H9 (cell line): ENCODE measurements at places on chromosomes 7 and 10.

DNA sequence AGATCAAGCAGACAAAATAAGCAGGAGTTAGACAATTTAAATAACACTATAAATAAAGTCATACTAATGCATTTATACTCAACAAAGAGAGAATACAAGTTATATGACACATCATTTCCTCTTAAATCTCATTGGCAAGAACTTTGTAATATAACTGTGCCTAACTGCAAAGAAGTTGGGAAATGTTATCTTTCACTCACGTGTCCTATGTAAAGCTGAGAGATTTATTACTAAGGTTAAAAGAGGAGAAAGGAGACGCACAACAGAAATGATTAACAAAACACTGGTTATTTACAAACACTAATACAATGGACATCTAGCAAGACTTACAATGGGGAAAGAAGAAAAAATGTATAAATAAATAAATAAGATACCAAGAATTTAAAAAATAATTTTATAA is 12.7 kb upstream of the TMEM273 start:
- DNase-seq, result no peak

DNA sequence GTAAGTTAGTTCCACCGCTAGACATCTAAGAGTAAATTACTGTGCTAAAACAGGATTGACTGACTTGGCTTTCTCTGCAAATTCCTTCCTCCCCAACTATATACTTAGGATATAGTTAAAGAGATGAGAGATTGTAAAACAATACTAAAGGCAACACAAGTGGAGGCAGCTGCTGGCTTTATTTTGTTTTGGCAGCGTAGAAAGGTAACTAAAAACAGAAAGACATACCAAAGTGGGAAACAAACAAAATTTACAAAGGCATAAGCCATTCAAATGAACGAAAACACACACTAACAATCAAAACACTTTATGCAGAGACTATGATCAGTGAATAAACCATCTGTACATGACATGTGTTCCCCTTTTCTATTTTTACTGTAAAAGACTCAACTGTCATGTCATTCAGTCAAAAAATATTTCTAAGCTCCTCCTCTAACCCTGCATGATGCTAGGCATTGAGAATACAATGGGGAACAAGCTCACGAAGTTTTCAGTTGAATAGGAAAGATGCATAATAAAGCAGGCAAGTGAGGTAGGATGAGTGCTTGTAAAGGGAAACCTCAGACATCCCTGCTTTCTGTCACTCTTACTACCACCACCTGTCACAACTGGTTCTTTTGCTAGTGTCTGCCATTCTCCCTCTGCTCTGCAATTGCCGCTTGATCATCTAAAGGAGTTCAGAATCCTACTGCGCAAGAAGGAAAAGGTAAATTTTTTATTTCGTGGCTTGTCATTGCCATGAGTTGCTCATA is 64.2 kb upstream of the COL1A2 start:
- DNase-seq, result no peak

GRCh38 chr10:16867990-16868389 is 50.8 kb upstream of the RSU1 start:
- no peak for DNase-seq

- DNase-seq, result no peak
Observed at GRCh38 chr10:12687996-12688395, 313.5 kb downstream of the CCDC3 start.

DNA sequence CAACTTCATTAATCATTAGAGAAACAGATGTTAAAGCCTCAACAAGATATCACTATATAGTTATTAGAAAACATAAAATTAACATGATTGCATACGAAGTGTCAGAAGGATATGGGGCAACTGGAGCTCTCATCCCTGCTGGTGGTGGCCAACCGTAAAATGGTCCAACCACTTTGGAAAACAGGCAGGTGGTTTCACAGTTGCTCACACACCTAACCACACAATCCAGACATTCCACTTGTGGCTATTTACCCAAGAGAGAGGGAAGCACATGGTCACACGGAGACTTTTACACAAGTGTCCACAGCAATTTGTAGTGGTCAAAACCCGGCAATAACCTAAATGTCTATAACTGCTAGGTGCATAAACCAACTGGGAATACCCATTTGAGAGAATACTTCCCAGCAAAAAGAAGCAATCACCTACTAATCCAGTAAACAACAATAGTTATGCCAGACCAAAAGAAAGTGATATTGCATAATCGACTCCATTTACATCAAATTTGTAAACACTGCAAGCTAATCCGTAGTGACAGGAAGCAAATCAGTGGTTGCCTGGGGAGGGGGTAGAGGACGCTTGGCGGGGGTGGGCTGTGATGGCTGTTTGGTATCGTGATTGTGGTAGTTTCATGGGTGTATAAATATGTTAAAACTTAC is 91.8 kb downstream of the LARP4B start:
- no peak for DNase-seq

GRCh38 chr10:13891128-13892000 is 304.6 kb downstream of the PRPF18 start:
- no peak for DNase-seq

- no peak for DNase-seq
Observed at GRCh38 chr10:21172542-21172929, 275.4 kb upstream of the NEBL start.

- DNase-seq, result no peak
Observed at GRCh38 chr7:48048113-48048512, 12.8 kb downstream of the C7orf57 start.

- DNase-seq, result no peak
Observed at GRCh38 chr10:27153845-27154193, 365 bp downstream of the YME1L1 start.

DNA sequence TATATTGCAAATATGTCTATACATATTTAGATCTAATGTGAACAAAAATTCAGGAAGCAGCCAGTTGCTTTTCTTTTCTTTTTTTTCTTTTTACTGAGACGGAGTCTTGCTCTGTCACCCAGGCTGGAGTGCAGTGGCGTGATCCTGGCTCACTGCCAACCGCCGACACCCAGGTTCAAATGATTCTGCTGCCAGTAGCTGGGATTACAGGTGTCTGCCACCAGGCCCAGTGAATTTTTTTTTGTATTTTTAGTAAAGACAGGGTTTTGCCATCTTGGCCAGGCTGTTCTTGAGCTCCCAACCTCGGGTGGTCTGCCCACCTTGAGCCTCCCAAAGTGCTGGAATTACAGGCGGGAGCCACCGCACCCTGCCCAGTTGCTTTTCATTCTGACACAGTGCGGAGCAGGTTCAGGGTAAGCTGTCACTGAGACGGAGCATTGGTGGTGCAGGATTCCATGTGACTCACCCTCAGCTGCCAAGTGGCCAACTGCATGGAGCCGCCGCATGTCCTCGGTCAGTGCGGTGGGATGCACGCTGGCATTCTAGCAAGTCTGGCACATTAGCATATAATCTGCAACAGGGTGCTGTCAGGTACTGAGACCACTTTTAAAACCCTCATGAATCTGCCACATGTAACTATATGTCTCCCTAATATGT is 362.7 kb downstream of the DNAJB6 start:
- no peak for DNase-seq

DNA sequence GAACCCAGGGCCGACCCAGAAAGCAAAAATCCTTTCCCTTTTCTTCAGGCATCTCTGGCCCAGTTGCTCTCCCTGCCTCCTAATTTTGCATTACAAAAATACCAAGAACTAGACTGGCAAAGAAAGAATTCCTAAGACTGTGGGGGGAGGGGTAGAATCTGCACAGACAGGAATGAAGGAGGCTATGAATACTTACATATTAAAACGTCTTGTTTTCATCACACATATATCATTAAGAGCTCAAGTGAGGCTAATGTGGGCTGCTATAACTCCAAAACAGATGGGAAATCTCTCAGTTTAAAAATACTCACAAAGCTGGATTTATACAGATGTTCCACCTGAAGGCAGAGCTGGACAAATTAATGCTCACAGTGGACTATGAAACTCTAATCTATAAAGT is 29.2 kb upstream of the MKX start:
- no peak for DNase-seq

GRCh38 chr10:72694476-72695369 is 2.8 kb downstream of the MCU start:
- DNase-seq, result no peak

DNA sequence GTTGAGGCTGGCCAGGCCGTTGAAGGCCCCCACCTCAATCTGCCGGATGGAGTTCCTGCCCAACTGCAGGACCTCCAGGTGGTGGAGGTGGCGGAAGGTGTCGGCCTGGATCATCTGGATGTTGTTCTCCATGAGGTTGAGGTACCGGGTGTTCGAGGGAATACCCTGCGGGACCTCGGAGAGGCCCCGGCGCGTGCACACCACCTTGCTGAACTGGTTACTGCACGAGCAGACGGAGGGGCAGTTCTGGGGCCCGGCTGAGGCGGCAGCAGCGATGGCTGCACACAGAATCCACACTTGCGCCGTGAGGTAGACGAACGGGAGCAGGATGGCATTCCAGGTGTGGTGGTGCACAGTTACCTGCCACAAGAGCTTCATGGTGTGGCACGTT is 979 bp downstream of the LRRC4 start:
- DNase-seq, result peak; percentile 65

GRCh38 chr7:158828133-158829020 is 932 bp downstream of the ESYT2 start:
- DNase-seq, result peak; percentile 50

DNA sequence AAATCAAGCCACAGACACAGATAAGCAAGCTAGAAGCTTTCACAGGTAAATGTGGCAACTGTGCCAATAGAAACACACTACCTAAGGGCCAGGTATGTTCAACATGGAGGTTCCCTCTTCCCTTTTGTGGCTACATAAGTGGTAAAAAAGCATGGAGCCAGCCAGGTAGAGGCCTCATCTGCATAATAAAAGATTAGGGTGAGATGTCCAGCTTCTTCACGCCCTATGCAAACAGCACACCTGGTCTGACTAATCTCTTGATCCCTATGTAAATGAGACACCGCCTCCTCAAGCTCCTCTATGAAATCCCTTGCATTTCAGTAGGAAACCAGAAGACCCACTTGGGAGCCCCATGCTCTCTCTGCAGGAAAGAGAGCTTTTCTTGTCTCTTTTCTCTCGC is 282.2 kb downstream of the NEBL start:
- DNase-seq, result peak; percentile 74

- no peak for DNase-seq
Observed at GRCh38 chr7:155763691-155764437, 48.4 kb downstream of the SHH start.

DNA sequence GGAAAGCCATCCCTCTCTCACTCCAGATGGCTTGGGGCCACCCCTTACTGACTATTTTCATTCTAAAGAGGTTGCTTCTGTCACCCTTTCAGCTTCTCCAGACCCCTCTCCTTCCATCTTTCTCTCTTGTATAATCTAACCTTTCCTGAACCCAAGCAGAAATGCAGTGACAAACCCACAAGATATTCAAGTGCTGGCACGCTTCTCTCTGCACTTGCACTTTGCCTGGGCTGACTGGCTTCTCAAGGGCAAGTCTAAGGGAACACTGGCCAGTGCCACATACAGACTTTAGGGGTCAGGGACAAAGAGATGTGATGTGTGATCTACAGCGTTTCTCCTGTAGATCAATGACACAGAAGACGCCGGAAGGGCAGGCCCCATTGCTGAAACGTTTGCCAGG is 150.4 kb upstream of the LANCL2 start:
- no peak for DNase-seq

DNA sequence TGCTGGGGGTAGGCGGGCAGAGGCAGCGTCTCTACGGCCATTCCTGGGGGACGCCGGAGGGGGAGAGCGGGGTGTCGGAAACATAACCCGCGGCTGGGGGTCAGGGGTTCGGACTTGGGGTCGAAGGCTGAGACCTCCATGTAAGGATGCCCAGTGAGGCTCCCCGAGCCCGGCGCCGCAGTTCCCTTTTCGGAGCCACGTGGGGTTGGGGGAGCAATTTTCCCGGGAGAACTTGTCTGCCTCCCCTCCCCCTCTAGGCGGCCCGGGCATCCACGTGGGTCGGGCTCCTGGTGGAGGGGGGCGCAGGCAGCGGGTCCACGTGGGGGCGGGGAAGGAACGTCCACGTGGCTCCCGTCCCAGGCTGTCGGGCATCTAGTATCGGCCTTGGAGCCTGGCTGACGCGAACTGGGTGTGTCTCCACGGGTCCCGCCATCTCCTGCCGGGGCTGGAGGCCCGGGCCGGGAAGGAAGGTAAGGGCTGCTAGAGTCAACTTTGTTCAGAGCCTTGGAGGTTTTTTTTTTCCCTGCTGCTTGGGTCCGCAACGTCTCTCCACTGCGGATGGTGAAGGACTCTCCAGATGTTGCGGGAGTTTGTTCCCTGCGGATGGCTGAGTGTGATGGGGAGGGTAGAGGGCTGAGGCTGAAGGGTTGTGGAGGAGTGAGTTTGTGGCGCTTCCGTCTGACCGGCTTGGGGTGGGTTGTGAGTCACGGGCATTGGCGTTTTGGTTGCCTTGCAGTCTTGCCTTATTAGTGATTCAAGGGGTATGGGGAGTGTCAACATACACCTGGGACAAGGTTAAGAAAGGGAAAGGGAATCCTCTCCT is 744 bp downstream of the PPRC1 start:
- DNase-seq, result no peak

DNA sequence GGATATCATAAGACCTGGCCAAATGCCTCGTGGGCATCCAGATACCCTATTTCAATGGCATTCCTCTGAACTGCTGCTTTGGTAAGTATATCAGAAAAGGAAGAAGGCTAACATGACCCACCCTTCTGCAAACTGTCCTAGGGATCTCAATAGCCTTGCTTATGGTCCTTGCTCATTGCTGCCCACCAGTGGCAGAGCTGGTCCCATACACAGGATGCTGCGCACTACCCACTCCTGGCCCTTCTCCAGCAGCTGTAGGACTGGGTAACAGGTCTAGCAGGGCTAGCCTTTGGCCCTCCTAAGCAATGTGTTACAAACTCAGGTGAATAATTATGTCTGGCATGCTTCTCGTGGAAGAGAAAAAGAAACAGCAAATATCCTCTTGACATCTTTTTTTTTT is 72.5 kb downstream of the C10orf90 start:
- DNase-seq, result peak; percentile 74

DNA sequence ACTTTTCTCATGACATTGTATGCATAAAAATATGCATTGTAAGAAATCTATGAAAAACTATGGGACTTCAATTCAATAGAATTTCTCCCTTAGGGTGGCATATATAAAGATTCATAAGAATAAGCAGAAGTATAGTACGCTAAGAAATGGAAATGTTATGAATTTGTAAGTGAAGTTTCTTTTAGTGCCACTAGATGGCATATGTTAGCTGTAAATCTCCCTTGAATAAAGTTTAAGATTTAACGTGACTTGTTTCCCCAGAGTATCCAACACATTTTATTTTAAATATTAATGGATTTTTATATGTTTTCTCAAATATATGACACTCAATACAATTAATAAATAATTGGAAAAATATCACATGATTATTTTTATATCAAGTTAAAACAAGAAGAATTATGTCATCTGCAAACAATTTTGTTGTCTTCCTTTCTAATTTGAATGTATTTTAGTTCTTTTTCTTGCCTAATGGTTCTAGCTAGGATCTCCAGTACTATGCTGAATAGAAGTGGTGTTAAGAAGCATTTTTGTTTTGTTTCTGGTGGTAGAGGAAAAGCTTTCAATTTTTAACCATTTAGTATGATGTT is 287.2 kb downstream of the HGF start:
- DNase-seq, result no peak

- DNase-seq, result no peak
Observed at GRCh38 chr7:156196649-156197048, 384.4 kb upstream of the SHH start.
